ENCODE measurements at places on chromosomes 7 and 10.

DNA sequence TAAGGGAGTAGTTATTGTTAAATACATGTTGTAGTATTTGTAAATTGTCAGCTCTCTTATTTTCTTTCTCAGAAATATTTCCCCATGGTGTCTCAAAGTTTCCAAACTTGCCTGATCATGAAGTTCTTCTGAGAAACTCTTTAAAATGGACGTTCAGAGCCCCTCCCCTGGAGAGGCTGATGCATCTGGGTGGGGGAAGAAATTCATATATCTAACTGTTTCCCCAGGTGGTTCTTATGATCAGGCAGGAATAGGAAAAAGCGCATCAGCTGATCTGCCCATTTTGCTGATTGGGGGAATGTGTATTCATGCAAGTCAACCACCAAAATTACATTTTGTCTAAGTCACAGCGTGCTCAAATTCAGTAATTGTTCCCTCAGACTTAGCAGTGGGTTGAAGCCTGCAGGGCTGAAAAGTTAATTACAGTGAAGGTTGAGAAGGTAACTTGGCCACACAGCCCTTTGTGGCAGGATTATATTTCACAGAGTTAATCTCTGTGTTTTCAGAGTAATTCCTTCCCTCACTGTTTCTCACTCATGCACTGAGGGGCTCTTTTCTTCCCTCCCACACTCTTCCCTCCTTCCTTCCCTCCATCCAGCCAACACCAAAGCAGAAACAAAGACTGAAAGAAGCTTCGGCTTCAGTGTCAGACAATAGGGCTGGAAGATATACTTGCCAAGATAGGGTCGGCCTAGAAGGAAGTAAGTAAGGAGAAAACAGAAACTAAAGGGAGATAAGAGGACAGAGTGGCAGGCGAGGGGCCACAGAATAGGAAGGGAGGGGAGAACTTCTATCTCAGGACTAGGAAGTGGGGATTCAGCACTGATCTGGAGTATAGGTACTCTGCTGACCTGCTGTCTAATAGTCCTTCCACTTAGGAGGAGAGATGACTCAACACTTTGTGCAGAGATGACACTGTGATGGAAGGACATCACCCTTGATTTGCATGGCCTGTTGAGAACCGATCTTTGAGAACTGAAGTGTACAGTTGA lies 50.5 kb upstream of the STARD3NL start:
- no peak for DNase-seq

DNA sequence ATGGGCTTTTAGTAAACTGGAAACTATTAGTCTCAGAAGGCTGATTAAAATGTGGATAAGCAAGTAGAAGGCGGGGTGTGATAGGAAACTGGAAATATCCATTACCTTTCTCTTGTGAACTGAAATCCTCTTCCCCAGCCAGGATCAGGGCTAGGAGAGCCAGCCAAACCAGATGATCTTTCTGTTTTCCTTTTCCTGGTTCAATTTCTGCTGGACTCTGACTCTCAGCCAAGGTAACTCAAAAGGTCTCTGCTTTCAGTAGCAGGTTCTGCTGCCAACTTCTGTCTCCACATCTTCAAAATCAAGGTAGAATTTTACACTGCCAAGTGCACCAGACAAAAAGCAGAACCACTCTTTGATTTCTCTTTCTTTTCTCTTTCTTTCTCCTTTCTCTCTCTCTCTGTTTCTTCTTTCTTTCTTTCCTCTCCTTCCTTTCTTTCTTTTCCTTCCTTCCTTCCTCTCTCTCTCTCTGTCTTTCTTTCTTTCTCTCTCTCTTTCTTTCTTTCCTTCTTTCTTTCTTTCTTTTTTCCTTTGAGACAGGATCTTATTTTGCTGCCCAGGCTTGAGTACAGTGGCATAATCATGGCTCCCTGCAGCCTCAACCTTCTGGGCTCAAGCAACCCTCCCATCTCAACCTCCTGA lies 30.8 kb downstream of the OTUD1 start:
- DNase-seq = no peak

DNA sequence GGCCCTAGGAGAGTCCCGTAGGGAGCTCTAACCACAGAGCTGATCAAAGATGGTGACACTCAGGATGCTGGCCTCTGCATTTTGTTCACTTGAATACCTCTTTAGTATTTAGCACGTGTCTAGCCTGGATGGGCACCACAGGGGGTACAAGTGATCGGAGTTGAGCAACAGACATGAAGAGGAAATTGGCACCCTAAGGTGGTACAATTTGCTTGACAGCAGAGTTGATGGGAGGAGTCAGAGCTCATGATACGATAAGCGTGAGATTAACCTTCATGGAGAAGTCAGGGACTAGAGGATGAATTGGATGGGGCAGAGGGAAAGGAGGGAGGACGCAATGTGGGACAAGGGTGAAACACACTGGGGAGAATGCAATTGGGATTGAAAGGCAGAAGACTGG lies 9.9 kb upstream of the ZNF212 start:
- no peak for DNase-seq

GRCh38 chr7:29272057-29272456 lies 77.5 kb downstream of the CHN2 start:
- no peak for DNase-seq

GRCh38 chr10:114483575-114483974 lies 79.3 kb upstream of the AFAP1L2 start:
- no peak for DNase-seq

GRCh38 chr7:76201732-76202665 lies at the start of gene SRRM3:
Gene SRRM3, plus strand, starts transcription at chr7:76201896. Its CDS starts 33,171 bp downstream, at chr7:76235067.
- DNase-seq = peak; percentile 67

DNA sequence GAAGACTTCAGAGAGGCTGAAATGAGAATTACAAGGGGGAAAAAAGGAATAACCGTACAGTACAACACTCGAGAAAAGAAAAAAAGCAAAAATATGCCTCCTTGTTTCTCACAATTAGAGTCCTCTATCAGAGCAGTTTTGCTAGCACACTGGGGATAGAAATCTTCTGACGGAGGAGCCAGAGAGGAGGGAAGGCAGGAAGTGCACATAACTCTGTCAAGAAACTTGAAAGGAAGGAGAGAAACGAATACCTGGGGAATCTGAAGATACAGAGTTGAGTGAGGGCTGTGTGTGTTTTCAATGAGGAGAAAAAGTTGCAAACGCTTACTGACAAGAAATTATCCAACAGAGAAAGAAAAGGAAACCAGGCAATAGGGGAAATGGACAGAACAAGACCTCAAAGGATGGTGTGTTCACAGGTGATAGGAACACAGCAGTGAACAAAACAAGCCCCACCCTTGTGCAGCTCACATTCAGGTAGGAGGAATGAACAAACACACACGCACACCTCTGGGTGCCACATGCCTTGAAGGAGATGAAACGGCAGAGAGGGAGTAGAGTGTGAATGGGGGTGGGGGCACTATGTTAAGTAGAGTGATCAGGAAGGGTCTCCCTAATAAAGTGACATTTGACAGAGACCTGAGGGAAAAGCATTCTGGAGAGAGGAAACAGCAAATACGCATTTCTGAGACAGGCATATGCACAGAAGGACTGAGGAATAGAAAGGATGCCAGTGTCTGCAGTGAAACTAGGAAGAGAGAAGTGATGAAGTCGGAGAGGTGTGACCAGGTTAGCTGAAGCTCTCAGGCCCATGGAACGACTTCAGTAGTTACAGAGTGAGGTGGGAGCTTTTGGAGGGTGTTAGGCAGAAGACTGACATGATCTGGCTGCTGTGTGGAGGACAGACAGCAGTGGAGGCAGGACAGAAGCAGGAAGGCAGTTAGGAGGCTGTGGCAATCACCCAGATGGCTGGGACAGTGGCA lies 46.7 kb upstream of the SPOCK2 start:
- DNase-seq = no peak

DNA sequence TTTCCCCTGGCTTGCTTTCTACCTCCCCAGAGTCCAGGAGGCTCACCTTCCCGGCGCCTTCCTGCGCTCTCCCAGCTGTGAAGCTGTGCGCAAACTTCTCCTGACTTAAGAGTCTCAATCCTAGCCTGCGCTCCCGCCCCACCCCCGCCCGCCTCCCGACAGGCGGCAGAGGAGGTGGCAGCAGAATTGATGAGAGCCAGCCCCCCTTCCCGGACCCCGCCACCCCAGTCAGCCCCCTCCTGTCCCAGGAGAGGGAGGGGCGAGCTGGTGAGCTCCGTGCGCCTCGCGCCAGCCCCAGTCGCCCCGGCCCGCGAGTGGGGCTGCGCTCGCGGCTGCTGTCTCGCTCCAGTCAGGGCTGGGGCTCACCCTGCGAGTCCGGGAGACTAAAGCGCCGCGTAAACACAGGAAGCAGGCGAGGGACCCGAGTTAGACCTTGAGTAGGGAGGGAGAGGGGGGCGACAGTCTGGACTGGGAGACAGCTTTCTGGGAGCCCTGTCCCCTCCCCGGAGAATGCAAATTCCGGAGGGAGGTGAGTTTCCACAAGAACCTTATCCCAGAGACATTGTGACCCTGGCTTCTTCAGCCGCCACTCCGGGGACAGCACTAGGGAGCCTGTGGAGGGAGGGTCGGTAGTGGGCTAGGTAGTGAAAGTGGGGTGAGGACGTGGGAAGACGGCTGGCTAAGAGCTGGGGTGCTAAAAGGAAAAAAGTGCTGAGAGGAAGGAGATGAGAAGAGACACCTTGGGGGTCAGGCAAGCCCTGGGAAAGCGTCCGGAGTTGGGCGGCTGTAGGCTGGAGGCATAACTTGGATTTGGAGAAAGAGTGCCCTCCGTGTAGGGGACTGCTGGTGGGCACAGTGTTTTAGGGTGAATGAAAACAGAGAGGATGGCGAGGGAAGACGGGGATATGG lies at the start of gene CALCR:
CALCR (minus strand) TSS at position 79 of the 909 bp plus-strand sequence. CDS start 87,743 bp downstream, outside the sequence.
- DNase-seq = no peak

DNA sequence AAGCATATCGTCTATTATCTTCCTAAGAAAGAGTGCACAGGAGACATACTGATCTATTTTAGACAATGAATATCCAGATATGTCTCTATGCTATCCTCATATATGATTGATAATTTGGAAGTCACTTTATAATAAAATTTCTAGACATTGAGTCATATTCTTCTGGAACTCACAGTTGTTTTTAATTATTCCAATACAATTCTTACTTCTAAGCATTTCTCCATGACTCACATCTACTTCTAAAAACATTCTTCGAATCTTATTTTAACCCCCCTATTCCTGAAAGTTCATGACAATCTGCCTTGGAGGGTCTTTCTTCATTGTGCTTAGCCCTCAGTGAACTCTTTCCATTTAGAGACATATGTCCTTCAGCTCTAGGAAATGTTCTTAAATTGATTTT lies 368.1 kb downstream of the MDFIC start:
- DNase-seq = no peak

GRCh38 chr10:100370714-100371481 lies 23.9 kb downstream of the SCD start:
- peak; percentile 52 for DNase-seq

GRCh38 chr10:1292611-1293031 lies 236.4 kb downstream of the WDR37 start:
- no peak for DNase-seq

- DNase-seq = no peak
These were observed 141.6 kb downstream of the PKD1L1 start for GRCh38 chr7:47806701-47807103.

- DNase-seq = no peak
These were observed 20.1 kb upstream of the OR6B1 start for GRCh38 chr7:143979998-143980397.

- no peak for DNase-seq
These were observed 24.3 kb downstream of the CAPZA2 start for GRCh38 chr7:116886543-116887156.

DNA sequence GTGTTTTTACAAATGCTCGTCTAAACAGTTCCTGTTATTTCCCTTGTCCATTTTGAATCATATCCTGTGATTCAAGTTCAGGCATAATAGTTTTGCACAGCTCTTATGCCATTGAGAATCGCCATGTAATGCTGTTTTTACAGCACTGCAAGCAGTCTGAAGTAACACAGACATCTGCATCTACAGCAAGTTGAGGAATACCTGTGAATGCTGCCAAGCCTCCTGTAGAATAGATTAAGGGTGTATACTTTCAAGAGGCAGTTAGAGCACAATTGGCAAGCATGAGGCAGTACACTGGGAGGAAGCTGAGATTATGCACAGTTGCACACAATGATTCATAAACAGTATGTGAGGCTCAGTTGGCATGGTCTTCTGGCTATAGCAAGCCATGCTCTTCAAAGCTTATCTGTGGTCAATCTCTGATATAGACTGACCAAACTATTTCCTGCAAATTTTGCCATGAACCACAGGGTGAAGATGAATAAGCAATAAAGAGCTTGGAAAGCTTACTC lies 121.9 kb upstream of the AKR1E2 start:
- no peak for DNase-seq

DNA sequence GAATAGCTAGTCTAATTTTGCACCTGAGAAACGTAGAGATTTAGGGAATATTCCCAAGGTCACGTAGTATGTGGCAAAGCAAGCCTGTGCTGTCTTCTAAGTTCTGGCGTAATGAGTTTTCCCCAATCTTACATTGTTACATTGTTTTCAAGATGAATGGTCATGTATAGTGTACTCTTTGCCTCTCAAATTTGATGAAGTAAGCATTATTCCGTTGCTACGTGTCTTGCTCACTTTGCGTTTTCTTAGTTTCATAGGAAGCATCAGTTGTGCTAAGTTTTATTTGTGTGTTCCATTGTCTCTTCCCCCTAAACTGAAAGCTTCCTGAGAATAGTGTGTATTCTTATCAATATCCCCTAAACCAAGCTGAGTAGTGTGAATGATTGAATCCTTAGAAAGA lies 637.6 kb upstream of the C7orf33 start:
- DNase-seq = no peak

- no peak for DNase-seq
These were observed 9.9 kb downstream of the PIP4K2A start for GRCh38 chr10:22704471-22704911.

DNA sequence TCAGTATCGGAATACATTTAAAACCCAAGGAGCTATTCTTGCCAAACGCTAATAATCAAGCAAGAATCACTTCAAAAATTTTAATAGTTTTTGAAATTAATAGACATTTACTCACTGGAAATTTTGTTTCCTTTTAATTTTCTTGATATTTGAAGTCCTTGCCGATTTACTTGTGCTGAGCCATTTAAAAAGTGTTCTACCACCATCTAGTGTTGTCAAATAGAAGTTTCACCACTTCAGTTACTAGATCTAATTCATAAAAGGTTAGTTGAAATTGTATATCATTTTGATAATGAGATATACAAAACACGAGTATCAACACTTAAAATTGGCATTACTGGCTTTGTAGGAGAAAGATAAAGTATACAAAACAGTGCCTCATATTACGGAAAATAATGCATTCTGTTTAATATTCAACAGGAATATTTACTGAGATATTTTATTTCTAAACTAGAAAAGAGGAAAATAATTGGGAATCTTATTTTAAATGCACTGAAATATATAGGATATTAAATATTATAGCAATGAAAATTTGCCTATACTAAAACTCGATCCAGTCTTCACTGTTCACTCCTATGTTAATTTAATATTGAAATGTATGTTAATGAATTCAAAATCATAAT lies 664.8 kb upstream of the SEMA3D start:
- no peak for DNase-seq

GRCh38 chr10:127196282-127197153 lies at the start of gene INSYN2A:
Gene INSYN2A, minus strand, starts transcription at chr10:127196591. Its CDS starts 20,196 bp downstream, at chr10:127176395.
- DNase-seq = no peak

DNA sequence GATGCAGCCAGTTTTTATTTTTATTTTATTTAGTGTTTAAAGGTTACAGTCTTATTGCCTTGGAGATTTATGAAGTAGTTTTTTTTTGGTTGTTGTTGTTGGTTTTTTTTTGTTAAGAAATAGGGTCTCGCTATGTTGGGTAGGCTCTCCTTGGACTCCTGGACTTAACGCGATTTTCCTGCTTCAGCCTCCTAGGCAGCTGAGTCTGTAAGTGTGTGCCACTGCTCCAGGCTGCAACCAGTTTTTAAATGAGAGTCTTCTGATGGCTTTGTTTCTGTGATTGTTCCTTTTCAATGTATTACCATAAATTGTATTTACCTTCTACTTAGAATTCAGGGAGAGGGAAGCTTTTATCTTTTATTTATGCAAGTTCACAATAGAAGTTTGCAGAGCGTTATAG lies 62.8 kb downstream of the BICC1 start:
- DNase-seq = no peak

Measured in stimulated activated CD4-positive, alpha-beta T cell treated with anti-CD3 and anti-CD28 coated beads, Interleukin-12 subunit alpha, Interleukin-12 subunit beta, amount 100 ng/mL, for 48 hours (primary cell).